ENCODE measurements at places on chromosomes 1 and 21. TPM values are rescaled to one million over a fixed set of nuclear protein-coding genes. Genes with fewer than 3 reads are reported as not detected.

- DNase-seq: no peak
These were observed 64.0 kb downstream of the ITPKB start for GRCh38 chr1:226674892-226675714.

- no peak for DNase-seq
These were observed 113.6 kb downstream of the NMNAT2 start for GRCh38 chr1:183304440-183305107.

DNA sequence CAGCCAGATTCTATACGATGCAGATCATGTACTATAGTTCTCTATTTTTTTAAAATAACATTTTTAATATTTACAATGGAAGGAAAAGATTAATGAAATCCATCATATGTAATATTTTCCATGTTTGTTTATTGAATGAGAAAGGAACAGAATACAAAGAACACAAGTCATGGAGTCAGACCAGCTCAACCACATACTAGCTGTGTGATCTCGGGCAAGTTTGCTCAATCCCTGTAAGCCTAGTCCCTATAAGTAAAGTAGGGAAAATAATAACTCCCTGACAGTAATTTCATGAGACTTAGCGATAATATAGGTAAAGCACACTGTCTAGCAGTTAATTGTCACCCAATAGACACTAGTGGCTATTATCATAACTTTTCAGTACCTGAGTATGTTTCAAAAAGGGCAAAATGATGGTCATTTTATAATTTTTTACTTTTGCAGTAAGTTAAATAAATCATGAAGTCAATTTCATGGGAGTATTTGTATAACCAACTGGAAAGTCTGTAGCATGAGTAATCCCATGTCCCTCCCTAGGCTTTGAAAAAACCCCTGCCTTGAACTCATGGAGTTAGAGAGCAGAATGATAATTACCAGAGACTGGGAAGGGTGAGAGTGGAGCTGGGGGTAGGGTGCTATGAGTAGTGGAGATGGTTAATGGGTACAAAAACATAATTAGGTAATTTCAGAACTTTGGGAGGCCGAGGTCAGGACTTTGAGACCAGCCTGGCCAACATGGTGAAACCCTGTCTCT is 37.0 kb upstream of the EPS15 start:
- no peak for DNase-seq

DNA sequence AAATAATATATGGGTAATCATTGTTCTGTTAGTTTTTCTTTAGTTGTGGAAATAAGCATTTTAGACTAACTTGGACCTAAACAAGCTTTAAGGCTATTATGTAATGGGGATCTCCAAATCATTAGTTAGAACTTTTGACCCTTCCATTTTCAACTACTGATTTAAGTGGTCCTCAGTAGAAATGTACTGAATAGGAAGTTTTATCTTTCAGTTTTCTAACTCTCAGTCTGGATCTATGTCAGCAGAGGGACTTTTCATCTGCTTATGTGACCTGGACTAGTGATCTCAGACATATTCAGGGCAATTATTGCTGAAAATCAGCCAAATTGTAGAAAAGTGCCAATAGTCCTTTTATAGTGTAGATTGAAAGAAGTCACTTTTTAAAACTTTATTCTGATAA is 56.0 kb downstream of the SASS6 start:
- no peak for DNase-seq

DNA sequence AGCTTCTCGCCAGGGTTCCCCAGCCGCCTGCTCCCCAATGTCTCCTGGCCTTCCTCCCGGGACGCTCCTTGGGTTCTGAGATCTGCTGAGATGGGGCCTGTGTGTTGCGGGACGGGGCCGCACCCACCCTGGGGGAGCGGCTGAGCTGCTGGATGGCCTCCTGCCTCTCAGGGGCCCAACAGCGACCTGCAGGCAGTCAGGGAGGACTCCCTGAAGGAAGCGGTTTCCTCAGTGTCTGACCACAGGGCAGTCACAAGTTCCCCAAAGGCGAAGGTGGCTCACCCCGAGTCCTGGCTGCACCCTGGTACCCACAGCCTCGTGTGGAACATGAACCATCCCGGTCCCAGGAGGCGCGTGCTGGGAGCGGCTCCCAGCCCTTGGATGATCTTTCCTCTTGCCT is 18.6 kb upstream of the PLCH2 start:
- no peak for DNase-seq

GRCh38 chr1:161076410-161076809 is 6.7 kb upstream of the ARHGAP30 start:
- no peak for DNase-seq

- DNase-seq: no peak
These were observed 143.4 kb downstream of the SYF2 start for GRCh38 chr1:25088946-25089345.

- DNase-seq: no peak
These were observed 197.3 kb downstream of the MRPL39 start for GRCh38 chr21:25409978-25410377.

- no peak for DNase-seq
These were observed 18.1 kb downstream of the PDC start for GRCh38 chr1:186442651-186443375.

DNA sequence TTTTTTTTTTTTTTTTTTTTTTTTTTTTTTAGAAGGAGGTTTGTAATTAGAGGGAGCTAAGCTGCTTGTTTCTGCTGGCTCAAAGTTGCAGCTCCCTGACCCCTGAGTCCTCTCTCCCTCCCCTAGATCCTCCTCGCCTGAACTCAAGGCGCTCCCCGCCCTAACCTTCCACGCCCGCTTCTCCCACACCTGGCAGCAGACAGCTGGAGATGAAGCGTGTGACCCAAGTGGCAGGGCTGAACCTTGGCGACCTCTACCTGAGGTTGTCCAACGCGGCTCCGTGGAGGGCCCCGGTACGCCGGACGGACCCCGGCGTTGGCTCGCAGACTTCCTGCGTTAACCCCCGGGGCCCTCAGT is 795 bp downstream of the NGF start:
- DNase-seq: no peak

- no peak for DNase-seq
These were observed 93.7 kb downstream of the HHIPL2 start for GRCh38 chr1:222454186-222454585.

- no peak for DNase-seq
These were observed 65.5 kb downstream of the ERI3 start for GRCh38 chr1:44289530-44289929.

- DNase-seq: no peak
These were observed 184.3 kb downstream of the CYYR1 start for GRCh38 chr21:26388731-26389231.

GRCh38 chr1:245433561-245433960 is 278.8 kb downstream of the KIF26B start:
- no peak for DNase-seq

FAM78B gene
- total RNA-seq: 5.1 TPM

CYP4A11 gene
- not detected for total RNA-seq

RGS8 gene
- 7.8 TPM for total RNA-seq

E2F2 gene
- 0.78 TPM for total RNA-seq

TEDDM1 gene
- not detected for total RNA-seq

USH2A gene
- 1.1 TPM for total RNA-seq

PGLYRP3 gene
- not detected for total RNA-seq

Measured in occipital lobe (tissue), 3 donors.